Activated CD4-positive, alpha-beta T cell treated with anti-CD3 and anti-CD28 coated beads for 1 hour (primary cell): ENCODE measurements at places on chromosomes 5 and 9.

DNA sequence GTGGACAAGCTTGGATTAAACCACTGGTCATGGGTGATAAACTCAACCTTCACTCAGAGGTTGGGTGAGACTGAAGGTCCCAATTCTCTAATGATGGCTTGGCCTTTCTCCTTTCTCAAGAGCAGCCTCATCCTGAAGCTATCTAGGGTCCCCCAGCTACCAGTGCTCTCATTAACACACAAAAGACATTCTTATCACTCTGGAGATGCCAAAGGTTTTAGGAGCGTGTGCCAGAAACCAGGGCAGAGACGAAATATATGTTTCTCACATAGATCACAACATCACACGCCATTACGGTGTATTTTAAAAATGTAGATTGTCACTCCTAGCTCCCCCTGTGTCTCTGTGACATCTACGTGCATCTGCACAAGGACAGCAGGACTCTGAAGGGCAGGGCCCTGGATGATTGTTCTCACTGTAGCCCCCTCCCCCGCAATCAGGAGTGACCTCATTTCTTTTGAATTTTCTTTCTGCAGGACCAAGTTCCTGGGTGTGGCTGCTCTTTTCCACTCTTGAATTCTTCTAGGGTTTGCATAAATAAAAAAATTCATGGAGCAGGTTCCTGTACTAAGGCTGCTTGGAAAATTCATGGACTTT, 311.3 kb downstream of the GADD45G start:
- DNase-seq = no peak

GRCh38 chr9:98484162-98484561, 224.6 kb downstream of the GABBR2 start:
- no peak for DNase-seq

- DNase-seq = no peak
These were observed 1.3 kb downstream of the GNG10 start for GRCh38 chr9:111662576-111663300.

DNA sequence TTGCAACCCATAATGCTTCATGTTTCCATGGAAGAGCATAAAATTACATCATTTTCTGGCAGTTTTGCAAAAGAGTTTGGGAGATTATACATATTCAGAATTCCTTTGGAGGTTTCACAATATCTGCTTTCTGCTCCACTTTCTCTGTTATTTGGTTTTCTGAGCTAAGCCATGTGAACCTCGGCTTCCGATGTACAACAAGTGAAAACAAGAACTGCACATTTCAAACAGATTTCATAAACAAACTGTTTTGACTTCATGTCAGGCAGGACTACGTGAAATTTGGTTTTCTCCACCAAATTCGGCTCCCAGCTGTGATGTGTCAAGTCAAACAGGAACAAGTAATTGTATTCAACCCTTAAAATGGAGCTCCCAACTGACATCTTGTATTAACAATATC, 609.8 kb downstream of the IRX1 start:
- DNase-seq = no peak

DNA sequence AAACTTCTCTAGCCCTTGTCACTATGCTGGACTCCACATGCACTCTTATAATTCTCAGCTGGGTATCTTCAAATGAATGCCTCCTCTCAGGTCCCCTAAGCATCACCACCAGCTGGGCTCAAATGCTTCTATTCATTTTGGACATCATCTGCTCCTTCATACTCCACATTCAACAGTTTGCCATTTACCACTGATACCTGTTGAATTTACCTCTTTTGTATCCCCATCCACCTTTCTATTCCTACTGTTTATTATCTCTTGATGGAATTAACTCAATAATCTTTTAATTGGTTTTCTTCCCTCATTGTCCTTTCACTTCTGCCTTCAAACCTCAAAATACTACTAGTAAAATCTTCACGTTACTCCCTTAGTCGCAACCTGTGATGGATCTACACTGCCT, 14.5 kb downstream of the RANBP6 start:
- DNase-seq = no peak

- DNase-seq = no peak
These were observed at the start of gene PRLR for GRCh38 chr5:35230038-35230611. PRLR (minus strand) TSS chr5:35230487; CDS start chr5:35089620, 140,867 bp downstream.

GRCh38 chr5:133032852-133033742, 6.7 kb upstream of the ZCCHC10 start:
- DNase-seq = no peak

- no peak for DNase-seq
These were observed 812.3 kb upstream of the GRAMD2B start for GRCh38 chr5:125610892-125611291.

GRCh38 chr9:127262602-127263001, 2.0 kb upstream of the GARNL3 start:
- DNase-seq = no peak

GRCh38 chr9:6884990-6885389, 127.2 kb downstream of the KDM4C start:
- no peak for DNase-seq

DNA sequence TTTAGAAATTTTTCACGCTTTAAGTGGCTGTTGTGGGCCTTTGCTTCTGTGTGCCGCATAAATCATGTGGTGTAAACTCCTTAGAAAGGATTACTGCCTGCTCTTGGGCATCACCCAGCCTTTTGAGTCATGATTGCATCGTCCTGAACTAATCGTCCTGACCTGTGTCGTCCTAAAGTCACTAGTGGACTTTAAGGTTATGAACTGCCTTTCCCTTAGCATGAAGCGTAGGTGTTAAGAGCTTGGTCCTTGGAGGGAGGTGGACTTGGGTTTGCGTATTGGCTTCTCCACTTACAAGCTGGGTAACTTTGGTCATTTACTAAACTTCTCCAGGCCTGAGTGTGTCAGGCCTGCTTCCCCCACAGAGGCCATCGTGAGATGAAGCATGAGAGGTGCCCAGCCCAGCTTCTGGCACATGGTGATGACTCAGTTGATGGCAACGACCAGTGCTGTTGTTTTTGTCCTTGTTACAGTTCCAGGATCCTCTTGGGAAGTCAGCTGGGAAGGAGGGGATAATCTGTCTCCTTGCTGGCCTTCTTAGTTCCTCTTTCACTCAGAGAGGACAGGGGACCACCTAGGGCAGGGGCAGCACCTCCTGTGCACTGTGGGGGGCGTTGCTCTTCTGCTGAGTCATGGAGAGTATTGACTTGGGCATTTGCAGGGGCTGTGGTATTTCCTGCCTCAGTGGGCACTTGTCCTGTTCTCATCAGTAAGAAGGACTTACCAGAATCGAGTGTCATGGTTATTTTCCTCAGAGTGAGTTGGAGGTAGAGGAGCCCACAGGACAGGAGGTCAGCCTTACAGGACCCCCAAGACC, 54.2 kb upstream of the NCS1 start:
- DNase-seq = no peak

DNA sequence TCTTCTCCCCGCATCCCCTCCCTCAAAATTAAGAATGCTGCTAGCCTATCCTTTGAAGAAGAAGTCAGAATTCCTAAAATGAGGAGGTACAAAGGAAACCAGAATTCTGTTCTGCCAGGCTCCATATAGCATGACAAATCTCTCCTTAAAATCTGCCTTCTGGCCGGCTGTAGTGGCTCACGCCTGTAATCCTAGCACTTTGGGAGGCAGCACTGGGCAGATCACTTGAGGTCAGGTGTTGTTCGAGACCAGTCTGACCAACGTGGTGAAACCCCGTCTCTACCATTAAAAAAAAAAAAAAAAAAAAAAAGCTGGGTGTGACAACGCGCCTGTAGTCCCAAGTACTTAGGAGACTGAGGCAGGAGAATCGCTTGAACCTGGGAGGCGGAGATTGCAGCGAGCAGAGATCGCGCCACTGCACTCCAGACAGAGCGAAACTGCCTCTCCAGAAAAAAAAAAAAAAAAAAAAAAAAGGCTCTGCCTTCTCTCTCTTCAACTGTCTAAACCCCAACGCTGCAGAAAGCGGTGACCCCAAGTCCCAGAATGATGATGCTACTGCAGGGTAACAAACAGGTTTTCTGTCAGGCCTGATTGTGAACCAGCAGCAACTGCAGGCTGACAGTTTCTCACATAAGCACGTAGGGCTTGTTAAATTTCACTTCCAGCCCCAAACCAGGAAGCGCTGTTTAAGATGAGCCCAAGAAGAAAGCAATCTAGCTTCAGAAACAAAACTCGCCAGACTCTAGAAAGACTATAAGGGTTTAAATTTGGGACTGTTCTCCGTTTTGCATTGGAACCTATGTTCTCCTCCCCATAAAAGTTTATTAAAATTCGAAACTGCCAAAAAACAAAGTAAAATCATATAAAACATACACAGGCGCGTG, 963 bp upstream of the CAST start:
- no peak for DNase-seq

DNA sequence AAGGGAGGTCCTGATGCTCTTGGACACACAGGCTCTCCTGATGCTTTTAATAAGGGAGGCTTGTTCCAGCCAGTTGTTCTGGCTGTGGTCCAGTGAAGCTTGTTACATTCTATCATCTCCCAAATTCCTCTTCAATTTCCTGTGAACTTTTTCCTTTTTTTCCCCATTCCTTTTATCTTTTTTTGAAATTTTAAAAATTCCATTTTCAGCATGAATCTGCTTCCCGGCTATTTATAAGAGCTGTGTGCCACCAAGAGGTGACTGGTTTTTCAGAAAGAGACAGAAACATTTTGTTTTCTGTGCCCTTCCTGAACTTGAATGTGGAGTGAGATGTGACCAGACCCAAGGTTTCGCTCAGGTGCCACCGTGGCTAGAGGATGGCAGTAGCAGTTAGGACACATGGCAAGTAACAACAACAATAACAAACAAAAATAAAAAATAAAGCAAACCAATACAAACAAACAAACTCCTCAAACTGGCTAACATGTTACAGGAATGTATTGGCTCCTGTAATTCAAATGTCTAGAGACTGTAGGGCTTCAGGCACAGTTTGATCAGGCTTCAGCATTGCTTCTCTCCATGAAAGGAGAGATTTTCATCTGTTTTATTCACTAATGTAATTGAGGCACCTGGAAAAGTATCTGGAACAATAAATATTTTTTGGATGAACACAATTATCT, 121.1 kb downstream of the BOD1 start:
- DNase-seq = no peak

DNA sequence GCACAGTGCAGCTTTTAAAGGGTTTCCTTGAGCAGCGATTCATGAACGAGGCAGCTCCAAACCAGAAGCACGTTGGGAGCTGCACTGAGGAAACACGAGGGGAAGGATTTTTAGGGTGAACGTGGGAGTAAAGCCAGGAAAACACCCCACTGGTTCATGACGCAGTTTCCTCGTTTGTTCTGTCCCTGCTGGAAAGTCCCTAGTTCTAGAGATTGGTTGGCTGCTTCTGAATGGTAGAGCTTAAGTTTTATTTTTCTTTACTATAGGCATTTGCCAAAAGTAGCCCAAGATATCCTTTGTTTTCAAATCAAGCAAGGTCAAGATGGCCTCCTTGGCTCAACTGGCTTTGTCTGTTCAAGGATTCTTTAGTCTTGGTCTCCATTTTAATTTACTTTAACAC, 116.5 kb upstream of the CACNA1B start:
- DNase-seq = no peak

- no peak for DNase-seq
These were observed 101.6 kb upstream of the FSD1L start for GRCh38 chr9:105346273-105346672.

DNA sequence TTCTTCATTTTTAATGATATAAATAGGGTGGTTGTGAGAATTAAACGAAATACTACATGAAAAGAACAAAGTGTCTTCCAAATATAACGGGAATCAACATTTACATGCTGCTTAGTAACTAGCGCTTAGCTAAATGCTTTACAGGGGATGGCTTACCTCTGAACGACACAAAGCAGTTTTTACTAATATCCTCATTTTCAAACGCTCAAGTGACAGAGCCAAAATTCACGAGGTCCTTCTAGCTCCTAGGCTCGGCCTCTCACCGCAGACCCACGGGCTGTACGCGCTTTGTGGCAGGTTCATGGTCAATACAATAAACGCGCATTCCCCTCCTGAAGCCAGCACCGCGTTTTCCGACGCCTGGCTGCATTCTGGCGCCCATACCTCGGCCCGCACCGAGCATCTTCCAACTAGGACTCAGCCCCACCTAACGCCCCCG, 442 bp downstream of the ZNF510 start:
- DNase-seq = no peak

- no peak for DNase-seq
These were observed 11.8 kb downstream of the TRUB2 start for GRCh38 chr9:128310461-128310860.

DNA sequence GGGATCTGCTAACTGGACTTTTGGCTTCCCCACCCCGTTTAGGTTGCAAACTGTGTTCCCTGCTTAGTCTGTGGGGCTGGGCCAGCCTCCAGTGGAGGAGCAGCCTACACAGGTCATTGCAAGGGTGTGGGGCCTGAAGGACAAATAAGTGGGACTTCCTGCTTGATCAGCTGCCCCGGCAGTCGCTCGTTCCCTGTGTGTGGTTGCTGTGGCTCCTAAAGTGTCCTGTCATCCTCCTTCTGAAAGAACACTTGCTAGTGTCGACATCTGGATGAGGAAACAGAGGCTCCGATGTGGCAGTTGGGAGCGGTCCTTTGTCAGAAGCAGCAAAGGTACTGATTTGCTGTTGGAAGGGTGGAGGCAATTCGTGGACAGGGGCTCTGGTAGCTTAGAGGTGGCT, 88.9 kb upstream of the TBCA start:
- no peak for DNase-seq

- DNase-seq = no peak
These were observed 3.5 kb downstream of the SLC34A3 start for GRCh38 chr9:137234055-137234697.

- DNase-seq = no peak
These were observed 60.8 kb downstream of the SEMA4D start for GRCh38 chr9:89436963-89437625.

- DNase-seq = no peak
These were observed 84.6 kb upstream of the LIFR start for GRCh38 chr5:38641003-38641402.

GRCh38 chr9:91777292-91777830, 172.7 kb downstream of the ROR2 start:
- no peak for DNase-seq

DNA sequence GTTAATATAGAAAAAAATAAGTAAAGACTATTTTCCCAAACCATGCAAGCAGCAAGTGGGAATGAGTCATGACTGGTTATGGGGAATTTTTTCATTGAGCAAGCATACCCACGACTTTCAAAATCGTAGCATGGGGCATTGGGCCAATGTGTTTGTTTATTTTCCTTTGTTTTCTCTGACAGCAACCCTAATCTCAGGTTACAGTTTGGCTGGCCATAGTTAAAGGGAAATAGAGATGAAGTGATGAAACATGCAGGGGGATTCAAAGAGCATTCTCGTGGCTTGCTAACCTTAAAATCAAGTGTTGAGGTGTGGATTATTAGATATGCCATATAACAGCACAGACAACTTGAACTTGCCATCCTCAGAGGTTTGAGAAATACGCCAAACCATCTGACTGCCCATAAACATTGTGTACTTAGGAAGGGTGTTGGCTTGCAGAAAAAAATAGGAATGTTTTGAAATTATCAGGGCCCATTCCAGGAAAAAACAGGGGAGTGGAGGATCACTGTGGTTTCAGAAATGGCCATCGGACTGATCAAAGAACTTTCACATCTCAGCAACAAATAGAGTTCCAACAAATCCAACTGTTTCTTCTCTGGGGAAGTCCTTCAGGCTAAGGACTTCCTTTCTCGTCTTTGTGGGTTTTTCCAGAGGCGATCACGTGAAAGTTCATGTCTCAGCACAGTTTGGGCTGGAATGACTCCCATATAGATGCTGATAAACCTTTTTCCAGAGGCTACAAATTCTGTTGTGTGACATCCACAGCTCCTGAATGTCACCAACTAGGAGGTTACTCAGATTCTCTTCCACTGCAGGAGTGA, 259.1 kb downstream of the SYK start:
- no peak for DNase-seq
